NCI-H1930 (cell line): ENCODE measurements at places on chromosomes 6 and 20.

DNA sequence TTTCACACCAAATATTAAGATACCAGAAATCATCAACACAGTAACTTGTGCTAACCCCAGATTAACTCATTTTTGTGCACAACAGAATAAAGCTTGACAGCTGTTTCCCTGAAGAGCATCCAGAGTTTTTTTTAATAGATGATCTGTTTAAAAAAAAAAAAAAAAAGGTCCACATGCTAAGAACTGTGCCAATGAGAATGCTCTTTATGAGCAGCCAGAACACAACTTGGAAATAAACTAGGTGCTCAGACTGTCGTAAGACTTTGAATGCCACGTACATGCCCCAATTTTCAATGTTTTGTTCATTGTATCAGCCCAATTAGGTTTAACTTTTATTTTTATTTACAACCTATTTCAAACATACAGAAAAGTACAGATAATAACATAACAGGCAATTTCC, 47.3 kb downstream of the STAU1 start:
- no peak for DNase-seq

DNA sequence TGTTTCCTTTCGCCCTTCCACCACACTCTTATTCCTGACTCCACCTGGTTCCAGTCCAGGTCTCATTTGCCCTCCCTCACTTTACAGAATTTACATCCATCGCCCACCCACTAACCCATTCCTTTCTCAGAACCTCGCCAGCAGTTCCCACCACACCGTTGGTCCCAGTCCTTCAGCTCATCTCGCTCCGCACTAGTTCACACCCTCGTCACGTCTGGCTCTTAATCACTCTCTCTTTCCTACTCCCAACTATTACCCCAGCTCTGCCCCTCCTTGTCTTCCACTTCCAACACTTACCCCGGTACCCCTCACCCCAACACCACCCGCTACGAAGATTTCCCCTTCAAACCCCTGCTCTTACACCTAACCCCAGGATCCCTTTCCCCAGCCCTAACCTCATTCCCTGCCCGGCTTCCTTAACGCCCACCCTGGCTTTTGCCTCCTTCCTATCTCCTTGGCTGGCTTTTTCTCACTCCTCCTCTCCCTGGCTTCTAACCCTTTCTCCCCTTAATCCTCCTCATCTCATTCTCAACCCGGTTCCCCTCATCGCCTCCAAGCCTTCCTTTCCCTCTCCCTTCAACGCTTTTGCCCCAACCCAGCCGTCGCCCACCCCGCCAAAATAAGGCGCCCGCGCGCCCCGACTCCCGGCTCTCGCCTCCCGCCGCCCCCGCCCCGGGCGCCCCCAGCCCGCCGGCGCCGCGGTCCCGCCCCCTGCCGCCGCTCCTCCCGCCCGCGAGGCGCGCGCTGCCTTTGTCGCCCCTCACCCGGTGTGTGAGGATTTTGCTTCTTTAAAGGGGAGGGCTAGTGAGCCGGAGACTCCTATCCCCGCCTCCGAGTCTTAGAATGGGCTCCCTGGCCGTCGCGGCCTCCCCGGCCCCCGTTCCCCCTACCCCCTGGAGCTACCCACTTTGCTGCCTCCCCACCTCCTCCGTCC, 542 bp downstream of the USP49 start:
- DNase-seq = peak; percentile 85

GRCh38 chr6:147879031-147879580, 370.6 kb downstream of the SAMD5 start:
- no peak for DNase-seq

GRCh38 chr6:52435345-52435744, 15.2 kb downstream of the EFHC1 start:
- DNase-seq = no peak

GRCh38 chr6:37800703-37801604, 18.6 kb upstream of the ZFAND3 start:
- DNase-seq = no peak

GRCh38 chr20:35888657-35889056, 65.6 kb downstream of the SCAND1 start:
- no peak for DNase-seq

DNA sequence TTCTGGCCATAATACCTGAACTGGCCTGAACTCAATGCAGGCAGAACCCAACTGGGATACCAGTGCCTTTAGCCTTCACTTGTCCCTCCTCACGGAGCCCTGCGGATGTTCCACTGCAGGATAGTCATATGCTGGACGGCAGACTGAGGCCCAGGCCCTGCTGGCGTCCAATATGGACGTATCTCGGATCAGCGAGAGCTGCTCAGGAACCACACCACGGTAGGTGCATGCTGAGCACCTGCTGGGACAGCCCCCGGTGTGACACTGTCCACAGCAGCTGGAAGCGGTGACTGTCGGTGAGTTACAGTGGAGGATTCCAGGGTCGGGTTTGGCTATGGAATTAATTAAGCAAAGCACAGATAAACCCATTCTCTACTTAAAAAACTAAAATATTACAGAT, 48.7 kb downstream of the PSMG4 start:
- DNase-seq = no peak

GRCh38 chr20:22312744-22313346, 271.5 kb downstream of the FOXA2 start:
- no peak for DNase-seq
